NCI-H1694 (cell line): ENCODE measurements at places on chromosomes 13 and 19.

- no peak for DNase-seq
These were observed 199.3 kb upstream of the UBL3 start for GRCh38 chr13:30049692-30050091.

DNA sequence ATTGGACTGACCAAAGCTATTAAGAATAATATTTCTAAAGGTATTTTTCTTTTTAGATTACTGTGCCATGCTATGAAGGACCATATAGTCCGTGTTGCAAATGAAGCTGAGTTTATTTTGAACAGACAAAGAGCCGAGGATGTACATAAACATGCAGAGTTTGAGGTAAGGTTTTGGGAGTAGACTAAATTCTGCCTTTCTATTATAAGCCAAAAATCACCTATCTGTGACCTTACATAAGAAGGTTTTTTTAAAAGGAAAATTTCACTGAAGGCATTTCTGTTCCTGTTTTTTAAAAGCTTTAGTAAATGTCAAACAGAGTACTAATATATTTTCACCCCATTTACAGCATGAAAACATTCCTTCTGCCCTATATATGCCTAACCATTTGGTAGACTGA is 127.4 kb downstream of the MAB21L1 start:
- no peak for DNase-seq

GRCh38 chr13:42786715-42787114 is 5.3 kb downstream of the FAM216B start:
- no peak for DNase-seq

DNA sequence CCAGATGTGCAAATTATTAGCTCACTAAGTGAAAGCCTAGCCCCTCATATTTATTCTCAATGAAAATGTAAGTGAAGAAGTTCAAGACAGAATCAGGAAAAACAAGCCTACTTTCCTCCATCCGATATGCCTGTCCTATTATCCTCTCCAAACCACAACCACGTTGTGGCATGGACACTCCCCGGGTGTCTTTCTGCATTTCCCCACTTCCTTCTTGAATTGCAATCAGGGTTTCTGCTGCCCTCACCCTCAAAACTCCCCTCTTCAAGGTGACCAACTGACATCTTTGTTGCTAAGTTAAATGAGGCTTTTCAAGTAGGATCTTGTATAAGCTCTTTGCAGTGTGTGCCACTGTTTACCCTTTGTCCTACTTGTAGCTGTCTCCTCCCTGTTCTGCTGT is 11.8 kb downstream of the SLC25A30 start:
- no peak for DNase-seq

GRCh38 chr13:70408865-70409264 is 300.6 kb upstream of the KLHL1 start:
- DNase-seq = no peak

DNA sequence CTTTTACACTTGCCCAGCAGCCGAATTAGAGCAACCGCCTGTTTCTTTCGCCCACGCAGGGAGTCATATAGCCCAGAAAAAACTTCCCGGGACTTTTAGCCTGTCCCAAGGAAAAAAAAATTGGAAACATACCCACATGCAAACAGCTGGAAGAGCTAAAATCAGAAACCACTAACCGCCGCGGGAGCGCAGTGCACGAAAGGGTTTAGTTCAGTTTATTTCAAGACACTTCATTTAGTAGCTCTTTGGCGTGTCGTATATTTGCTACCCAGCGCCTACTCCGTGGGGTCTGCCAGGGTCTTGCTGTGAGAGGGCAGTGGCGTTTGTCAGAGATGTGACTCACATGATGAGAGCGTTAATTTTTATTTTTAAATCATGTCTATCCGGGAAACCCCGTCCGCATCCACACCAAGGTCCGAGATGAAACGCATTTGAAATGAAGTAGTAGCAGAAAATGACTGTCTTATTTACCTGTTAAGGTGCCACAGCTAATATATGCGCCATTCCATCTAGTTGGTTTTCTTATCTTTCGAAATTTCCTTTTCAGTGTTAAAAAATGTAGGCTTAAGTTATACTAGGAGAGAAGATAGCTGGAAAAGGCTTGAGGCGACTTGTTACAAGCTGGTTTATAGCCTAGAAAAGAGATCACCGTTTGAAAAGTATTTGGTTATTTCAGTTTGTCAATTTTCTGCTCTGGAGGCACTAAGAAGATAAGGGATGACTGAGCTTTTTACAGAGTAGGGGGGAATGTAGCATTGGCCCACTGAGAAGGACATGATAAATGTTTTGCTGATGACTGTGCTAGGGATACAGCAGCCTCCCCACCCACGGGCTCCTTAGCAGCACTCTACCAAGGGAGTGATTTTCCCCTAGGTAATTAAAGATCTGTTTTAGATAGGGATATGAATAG is 1.7 kb downstream of the KLF5 start:
- no peak for DNase-seq

DNA sequence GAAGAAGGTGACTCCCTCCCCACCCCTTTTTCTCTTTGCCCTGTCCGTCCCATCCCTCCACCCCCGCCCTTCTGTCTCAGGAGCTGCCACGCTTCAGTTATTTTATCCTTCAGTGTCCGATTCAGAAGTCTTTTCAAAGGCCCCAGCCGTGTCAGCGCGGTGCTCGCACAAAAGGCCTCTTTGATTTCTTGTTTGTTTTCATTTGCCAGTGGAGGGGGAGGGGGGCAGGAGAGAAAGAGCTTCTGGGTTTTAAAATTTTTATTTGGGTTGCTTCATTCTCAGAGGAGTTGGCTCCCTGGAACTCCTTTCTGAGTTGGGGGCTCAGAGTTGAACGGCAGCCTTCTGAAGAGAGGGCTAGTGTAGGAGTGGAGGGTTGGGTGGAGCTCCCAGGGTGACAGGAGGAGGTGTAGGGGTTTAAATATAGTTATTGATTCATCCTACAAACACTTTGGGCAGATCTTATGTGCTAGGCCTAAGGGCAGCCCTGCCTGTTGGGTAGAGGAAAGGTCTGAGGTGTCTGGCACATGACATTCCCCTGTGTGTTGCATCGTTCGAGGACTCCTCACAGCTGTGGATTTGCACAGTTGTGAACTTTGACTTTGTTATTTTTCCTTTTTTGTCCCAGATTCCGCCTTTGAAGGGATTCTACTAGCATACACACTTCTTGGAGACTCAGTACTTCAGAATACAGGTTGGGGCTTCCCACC is 36.8 kb downstream of the NFIX start:
- DNase-seq = no peak

- DNase-seq = no peak
These were observed 31.3 kb upstream of the FOXO1 start for GRCh38 chr13:40697711-40698110.

DNA sequence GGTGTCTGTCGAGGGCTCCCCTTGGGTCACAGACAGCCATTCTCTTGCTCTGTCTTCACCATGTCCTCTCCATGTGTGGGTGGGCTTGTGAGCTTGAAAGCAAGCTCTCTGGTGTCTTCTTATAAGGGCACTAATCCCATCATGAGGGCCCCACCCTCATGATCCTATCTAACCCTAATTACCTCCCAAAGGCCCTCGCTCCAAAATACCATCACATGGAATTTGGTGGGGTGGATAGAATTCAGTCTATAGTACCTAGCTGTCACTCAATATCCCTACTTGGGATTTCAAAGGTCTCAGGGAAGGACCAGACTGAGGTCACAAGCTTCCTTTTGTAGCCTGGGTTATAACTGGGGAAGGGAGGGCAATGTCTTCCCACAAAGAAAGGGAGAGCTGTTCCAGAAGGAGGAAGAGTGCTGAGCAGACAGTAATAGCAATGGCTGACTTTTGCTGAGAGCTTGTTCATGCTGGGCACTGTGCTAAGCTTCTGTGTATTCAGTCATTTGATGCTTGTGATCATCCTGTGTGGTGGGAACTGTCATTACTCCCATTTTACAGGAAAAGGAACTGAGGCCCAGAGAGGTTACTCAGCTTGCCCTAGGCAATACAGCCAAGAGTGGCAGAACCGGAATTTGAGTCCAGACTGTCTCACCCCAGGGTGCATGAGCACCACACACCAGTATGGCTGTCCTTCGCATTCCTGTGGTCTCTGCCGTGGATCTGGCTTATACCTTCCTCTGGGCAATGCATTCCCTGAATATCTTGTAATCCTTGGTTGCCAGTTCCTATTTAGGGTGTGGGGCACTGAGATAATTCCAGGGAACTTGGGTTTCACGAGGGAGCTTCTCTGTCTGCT is 8.2 kb downstream of the FXYD5 start:
- no peak for DNase-seq

GRCh38 chr13:108779308-108779707 is 149.9 kb downstream of the MYO16 start:
- no peak for DNase-seq

DNA sequence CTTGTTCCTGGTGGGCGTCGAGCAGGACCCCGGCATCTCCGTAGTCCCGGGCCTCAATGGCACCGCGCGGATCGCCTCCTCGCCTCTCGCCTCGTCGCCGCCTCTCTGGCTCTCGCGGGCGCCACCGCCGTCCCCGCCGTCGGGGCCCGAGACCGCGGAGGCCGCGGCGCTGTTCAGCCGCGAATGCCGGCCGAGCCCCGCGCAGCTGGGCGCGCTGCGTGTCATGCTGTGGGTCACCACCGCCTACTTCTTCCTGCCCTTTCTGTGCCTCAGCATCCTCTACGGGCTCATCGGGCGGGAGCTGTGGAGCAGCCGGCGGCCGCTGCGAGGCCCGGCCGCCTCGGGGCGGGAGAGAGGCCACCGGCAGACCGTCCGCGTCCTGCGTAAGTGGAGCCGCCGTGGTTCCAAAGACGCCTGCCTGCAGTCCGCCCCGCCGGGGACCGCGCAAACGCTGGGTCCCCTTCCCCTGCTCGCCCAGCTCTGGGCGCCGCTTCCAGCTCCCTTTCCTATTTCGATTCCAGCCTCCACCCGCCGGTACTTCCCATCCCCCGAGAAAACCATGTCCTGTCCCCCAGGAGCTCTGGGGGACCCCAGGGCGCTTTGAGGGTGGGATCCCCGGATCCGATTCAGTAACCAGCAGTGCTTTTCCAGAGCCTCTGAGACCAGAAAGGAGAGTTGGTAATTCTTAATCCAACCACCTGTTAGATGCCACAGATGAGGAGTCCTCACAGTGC is 885 bp downstream of the MLNR start:
- no peak for DNase-seq

- no peak for DNase-seq
These were observed 3.2 kb downstream of the ZNF699 start for GRCh38 chr19:9306443-9306842.

GRCh38 chr13:50236898-50237318 is 221.7 kb downstream of the KCNRG start:
- no peak for DNase-seq

DNA sequence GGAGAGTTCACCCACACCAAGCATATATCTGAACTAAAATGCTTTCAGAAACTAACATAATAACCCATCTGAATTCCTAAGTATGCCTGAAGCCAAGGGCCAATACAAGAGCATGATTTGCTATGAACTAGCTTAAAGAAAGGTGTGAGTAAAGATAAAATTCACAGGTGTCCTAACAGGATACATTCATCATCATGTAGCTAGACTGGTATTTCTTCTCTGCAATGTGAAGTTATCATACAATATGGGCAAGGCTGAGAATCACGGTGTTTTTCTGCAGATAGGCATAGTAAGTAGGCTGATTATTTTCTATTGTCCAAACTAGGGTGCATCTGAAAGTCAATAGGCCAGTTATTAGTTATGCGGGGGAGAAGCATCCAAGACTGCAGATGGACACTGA is 63.1 kb downstream of the STK24 start:
- no peak for DNase-seq

DNA sequence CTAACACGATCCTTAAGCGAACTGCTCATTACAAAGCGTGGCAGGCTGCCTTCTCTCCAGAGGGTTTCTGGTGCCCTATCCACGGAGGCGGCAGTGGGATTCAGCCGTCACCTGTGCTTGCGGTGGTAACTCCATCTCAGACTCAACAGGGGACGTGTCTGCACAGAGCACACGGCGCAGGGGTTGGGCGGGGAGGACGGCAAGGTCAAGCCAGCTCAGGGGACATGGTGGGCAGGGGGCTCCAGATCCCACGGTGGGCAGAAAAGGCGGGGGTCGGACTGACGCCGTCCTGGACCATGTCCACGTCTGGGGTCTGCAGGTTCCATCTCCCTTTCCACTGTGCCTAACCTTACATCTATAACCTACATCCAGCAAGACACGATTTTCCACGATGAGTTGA is 70.7 kb downstream of the RASA3 start:
- DNase-seq = no peak

DNA sequence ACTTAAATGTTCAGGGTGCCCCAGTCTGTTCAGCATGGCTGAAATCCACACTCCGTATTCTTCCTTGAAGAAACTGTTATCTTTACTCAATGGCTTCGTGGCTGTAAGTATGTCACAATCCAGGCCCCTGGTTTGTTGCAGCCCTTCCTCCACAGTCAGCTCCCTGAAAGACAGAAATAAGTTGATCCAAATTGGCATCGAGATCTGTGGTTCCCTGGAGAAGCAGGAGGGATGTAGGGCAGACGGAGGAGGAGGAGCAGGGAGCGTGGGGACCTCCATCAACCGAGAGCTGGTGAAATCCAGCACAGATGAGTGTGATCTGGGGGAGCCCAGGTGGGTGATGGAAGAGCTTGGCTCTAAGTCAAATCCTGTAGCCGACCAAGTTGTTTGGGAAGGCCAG is 304 bp downstream of the TSPAN16 start:
- no peak for DNase-seq

DNA sequence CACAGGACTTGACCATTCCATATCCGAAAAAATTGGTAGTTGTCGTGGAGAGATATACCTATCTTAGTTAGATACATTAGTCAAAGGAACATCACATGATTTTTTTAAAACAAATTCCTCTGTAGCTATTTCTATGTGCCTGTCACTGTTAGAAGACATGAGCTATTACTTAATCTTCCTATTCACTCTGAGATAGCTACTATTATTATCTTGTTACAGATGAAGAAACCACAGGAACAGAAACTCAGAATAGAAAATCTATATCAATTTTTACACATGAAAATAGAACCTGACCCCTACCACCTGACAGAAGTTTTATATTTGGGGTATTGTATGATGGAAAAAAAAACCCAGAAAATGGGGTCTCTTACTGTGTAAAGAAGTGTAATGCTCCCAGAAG is 68.9 kb upstream of the TDRD3 start:
- DNase-seq = no peak

DNA sequence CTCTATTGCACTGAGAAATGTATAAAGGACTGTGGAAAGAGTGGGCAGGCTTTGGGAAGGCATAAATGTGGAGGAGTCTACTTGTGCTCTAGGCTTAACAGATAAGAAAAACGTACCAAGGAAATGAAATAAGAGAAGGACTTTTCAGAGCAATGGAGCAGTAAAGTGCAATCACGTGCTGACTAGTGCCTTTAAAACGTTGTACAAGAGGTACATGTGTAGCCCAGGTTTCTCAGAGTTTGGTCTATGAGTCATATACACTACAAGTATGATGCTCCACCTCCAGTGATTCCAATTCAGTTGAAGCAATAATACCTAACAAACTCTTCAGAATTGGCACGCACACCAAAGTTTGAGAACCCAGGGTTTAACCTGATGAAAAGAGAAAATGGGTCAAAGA is 13.4 kb upstream of the FNDC3A start:
- no peak for DNase-seq

DNA sequence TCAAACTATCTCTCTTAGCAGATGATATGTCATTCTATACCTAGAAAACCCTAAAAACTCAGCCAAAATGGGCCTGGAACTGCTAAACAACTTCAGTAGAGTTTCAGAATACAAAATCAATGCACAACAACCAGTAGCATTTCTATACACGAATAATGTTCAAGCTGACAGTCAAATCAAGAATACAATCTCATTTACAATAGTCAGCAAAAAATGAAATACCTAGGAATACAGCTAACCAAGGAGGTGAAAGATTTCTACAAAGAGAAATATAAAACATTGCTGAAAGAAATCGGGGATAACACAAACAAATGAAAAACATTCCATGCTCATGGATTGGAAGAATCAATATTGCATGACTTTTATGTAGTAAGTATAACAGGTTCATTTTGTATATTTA is 804.8 kb downstream of the SLITRK1 start:
- no peak for DNase-seq
